ENCODE measurements at places on chromosomes 4 and X.

DNA sequence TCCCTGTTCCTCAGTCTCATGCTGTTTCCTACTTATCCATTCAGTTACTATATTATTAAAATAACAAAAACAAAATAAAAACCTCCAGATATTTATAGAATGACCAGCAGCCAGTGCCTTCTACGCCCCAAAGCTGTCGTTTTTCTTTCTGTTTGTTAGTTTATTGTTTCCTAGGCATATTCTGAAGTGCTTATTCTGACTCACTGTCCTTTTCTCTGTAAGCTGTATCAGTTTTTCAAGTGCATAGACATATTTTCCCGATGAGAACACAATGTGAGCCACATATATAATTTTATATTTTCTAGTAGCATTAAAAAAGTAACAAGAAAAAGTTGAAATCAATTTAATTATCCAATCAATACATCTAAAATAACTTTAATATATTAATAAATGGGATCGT lies 2158.6 kb upstream of the TENM3 start:
- no peak for DNase-seq

GRCh38 chr4:71765821-71766383 lies 18.0 kb downstream of the GC start:
- no peak for DNase-seq

GRCh38 chr4:40840255-40840984 lies 90.7 kb downstream of the NSUN7 start:
- no peak for DNase-seq

- no peak for DNase-seq
Measured at GRCh38 chr4:114043116-114043515, 63.7 kb upstream of the ARSJ start.

- DNase-seq: no peak
Measured at GRCh38 chr4:38155589-38156294, 195.5 kb downstream of the PTTG2 start.

Data from stimulated activated CD8-positive, alpha-beta memory T cell treated with anti-CD3 and anti-CD28 coated beads, Interleukin-15, amount 100 ng/mL, for 4 hours (primary cell).